Hair follicular keratinocyte (primary cell): ENCODE measurements at places on chromosomes 12 and 14. TPM values are rescaled to one million over a fixed set of nuclear protein-coding genes. Genes with fewer than 3 reads are reported as not detected.

The ASCL1 gene
- not detected in 2 replicates for total RNA-seq

The ABCD2 gene
- not detected in 2 replicates for total RNA-seq

The RILPL2 gene
- 2.2 and 3.9 TPM in 2 replicates for total RNA-seq

The CIDEB gene
- 3.2 and 4.1 TPM in 2 replicates for total RNA-seq

The C1R gene
- 11.9 and 12.6 TPM in 2 replicates for total RNA-seq

The KRT5 gene
- 12,420 and 12,774 TPM in 2 replicates for total RNA-seq

The AQP5 gene
- total RNA-seq: not detected in 2 replicates

The MGP gene
- total RNA-seq: 0.16 TPM in 1 of 2 replicates, not detected in the other

The IFT81 gene
- 8.0 and 8.5 TPM in 2 replicates for total RNA-seq
